ENCODE measurements at places on chromosomes 6 and 20.

DNA sequence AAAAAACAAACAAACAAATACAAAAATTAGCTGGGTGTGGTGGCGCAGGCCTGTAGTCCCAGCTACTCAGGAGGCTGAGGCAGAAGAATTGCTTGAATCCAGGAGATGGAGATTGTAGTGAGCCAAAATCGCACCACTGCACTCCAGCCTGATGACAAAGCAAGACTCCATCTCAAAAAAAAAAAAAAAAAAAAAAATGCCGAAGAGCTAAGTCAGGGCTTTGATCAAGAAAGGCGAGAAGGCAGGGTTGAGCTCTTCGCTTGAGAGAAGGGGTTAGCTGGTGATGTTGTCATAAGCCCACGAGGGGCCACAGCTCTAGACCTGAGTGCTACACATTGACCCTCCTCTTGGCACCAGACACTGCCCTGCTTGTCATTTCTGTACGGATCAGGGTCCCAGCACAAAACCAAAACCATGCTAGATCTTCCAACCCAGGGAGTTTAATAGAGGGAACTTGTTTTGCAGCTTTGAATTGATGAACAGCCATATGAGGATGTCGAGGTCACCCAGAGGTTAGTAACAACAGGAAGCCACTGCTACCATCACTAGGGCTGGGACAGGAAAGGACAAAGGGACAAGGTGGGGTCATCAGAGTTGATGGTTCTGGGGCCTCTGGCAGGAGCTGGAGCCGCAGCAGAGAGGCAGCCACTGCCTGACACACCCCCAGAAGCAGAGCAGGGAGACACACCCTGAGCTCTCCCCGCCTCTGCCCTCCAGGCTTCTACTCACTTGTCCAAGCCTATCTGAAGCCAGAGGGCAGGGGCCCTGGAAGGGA is 122.7 kb downstream of the SNX5 start:
- DNase-seq = no peak

DNA sequence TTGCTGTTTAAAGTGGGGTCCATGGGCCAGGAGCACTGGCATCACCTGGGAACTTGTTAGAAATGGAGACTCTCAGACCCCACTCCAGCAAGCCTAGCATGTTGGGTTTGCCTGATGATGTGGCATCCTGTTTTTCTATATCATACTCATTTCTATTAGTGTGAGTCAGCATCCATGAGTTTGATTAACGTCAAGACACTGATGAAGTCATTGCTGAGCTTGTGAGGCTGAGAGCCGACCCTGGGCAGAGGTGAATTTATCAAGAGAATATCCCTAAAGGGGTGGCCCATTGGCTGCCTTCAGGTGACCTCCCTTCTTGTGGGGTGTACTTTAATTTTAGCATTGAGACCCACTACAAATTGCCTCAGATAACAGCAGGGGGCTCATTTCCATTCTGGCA is 43.4 kb upstream of the RNF144B start:
- DNase-seq = peak; percentile 27

GRCh38 chr20:62624325-62624690 is 18.0 kb upstream of the SLCO4A1 start:
- DNase-seq = no peak

GRCh38 chr6:56652994-56653393 is 10.3 kb upstream of the DST start:
- DNase-seq = no peak

DNA sequence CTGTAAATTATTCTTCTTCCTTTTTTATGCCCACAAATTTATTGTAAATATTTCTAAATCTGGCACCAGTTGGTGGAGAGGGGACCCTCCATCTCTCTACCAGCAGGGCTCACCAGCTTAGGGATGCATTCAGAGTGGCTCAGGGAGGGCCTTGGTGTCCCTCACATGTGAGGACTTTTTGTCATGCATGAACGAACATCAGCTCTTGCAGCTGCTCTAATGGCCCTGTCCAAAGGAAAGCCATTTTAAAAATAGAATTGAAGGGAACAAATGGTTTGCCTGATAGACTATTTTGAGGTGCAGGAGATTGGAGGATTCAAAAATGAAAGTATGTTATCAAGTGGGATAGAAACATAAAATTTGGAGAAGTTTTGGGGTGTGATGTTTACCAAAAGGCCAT is 37.5 kb upstream of the KLHL31 start:
- DNase-seq = no peak

DNA sequence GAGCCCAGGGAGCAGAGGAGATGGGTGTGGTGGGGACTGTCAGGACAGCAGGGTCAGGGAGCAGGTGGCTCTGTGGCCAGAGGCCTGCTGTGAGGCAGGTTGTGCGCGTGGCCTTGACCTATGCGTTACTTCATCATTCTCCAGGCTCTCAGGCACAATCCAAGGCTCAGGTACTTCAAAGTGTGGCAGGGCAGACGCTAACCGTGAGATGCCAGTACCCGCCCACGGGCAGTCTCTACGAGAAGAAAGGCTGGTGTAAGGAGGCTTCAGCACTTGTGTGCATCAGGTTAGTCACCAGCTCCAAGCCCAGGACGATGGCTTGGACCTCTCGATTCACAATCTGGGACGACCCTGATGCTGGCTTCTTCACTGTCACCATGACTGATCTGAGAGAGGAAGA is 535 bp downstream of the NCR2 start:
- DNase-seq = no peak

- DNase-seq = no peak
Measured at GRCh38 chr6:164230259-164230658, 815.7 kb downstream of the QKI start.

DNA sequence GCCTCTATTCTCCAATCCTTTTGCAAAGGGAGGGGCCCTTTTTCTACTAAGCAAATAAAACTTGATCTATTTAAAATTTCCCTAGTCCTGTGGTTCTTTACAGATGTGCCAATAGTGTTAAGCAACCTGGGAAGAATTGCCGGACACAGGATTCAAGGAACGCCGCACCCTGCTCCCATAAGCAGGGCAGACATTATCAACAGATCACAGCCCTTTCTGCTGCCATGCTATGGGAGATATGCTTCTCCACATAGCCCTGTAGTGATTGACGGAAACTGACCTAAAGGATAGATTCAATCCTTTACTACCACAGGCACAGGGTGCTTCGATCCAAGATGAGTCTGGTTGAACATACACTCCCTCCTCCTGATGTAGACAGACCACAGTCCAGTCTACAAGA is 118.4 kb upstream of the TRAF3IP2 start:
- no peak for DNase-seq

GRCh38 chr6:33758815-33759216 is 12.1 kb upstream of the IP6K3 start:
- no peak for DNase-seq

DNA sequence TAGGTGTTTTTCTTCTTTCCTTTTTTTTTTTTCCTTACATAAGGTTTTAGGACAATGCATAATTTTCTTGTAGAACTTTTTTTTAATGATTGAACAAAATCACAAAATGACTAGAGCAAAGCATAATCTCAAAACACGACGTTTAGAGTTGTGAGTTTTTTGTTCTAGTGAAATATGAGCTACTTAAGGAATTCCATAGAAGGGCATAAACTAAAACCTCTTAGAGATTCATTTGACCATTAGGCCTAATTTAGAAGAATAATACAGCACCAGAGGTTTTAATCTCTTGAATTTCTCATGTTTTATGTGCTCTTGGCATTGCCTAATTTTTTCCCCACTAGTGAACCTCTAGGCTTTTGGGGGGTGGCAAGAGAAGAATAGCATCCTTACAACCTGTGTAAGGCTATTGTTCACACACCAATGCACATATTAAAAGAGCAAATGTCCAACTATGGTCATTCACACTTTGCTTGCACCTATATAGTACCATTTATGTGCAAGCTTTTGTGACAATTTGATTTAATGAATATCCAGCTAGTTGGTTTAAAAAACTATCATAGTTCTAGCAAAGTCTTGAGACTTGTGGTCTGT is 44.6 kb downstream of the HMGN3 start:
- no peak for DNase-seq

GRCh38 chr6:163404825-163405265 is 9.7 kb upstream of the QKI start:
- no peak for DNase-seq

DNA sequence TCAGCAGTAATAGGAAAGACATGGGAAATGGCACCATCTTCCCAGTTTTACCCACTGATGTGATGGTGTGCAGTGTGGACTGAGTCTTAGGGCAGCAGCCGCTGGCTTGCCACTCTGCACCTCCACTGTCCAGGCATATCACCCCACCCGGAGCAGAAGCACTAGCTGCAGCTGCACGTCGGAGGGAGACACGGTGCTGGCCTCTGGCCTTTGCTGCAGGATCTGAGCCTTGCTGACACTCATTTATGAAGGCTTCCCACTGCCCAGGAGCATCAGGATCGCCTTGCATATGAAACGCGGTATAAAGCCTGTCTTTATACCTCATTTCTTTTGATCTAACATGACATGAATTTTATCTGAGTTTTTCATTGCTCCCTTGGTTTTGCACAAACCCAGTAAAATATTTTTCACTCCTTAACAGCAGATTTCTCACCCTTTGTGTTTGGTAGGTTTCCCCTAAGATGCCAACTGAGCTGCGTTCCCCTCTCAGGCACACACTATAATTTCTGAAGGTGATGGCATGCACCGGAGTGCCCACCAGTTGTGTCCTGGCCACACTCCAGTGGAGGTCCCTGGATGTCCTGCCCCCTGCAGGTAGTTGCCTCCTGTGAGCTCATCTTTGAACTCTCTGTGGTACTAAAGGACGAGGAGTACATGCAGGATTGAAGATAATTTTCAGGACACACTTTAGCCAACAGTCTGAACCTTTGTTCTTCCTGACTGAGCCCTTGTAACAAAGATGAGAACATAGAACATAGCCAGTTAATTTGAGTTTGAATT is 9.0 kb upstream of the EXOC2 start:
- no peak for DNase-seq

DNA sequence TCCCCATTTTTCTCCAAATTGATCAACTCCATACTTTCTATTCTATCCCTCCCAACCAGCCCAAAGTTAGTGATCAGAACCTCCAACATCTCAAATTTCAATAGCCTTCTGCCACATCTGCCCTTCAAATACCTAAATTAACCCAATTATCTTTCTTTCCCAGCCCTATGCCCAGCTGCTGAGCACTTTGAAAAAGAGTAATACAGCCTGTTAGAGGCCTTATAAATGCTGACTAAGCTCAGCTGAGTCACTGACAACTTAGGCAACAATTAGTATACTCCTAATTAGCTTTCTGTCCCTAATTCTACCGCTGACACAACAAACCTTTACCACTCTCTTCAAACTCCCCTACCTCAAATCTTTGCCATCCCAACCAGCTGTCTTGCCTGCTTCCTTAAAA is 23.5 kb downstream of the RUNX2 start:
- no peak for DNase-seq

DNA sequence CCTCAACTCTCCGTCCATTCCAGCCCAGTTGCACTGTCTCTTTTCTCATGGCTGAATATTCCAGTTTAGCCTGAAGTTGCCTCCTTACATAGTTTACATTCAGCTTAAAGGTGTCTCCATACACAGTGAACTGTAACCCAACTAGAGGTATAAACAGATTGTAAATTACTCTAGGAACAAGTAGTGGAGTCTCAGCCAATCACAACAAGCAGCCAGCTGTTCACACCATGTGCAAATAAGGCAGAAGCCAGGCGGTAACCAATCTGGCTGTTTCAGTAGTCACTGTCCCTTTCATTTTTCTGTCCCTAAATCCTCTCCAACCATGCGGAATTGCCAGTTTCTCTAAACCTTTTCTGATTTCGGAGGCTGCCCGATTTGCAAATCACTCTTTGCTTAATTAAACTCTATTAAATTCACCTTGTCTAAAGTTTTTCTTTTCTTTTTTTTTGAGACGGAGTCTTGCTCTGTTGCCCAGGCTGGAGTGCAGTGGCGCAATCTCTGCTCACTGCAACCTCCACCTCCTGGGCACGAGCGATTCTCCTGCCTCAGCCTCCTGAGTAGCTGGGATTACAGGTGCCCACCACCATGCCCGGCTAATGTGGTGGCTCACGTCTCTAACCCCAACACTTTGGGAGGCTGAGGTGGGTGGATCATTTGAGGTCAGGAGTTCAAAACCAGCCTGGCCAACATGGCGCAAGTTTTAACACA is 37.6 kb upstream of the GFOD1 start:
- DNase-seq = no peak

DNA sequence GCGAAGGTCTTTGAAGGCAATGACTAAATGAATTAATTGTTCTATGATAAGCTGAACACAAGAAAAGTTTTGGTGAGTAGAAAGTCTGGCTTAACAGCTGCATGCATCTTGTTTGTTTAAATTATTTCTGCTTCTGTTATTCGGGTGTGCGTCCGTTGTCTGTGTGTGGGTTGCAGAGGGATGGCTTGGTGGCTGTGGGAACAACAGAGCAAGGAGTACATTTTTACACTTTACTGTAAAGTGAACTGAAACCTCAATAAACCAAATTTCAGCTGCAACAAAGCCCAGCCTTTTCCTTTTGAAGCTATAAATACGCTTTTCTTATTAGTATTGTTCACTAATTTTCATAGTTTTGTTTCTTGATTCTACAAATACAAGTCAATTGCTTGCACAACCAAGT is 3.5 kb upstream of the LAMP5 start:
- DNase-seq = no peak

DNA sequence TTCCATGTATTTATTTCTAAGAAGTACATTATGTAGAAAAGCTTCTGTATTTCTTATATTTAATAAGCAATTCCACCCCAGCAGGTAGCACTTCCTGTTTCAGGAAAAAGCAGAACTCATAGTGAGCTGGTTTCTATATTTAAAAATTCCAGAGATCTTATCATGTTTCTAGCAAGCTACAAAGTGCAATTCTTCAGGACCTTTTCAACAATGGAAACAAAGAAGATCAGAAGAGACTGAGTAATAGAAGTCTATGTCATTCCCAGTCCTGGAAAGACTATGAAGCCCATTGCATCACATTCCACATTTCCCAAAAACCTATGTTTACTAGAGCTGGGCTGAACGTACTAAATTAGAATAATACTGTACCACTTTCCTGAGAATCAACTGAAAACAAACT is 302.6 kb upstream of the NRSN1 start:
- no peak for DNase-seq

DNA sequence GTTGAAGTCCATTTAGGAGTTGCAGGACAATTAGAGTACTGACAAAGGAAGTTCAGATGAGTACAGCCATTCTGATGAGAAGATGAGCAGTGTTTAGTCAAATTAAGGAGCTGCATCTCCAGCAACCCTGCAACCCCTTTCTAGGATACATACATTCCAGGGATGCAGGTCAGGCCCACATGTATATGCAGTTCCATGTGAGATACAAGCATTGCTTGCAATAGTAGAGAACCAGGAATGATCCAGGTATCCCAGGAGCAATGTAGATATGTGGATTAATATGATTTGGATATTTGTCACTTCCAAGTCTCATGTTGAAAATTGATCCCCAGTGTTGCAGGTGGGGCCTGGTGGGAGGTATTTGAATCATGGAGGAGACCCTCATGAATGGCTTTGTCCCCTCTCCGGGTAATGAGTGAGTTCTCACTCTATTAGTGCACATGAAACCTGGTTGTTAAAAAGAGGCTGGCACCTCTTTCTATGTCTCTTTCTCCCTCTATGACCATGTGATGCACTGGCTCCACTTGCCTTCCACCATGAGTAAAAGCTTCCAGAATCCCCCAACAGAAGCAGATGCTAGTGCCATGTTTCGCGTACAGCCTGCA is 6.4 kb downstream of the HLA-DPA1 start:
- DNase-seq = no peak

GRCh38 chr6:130252527-130253237 is 29.9 kb upstream of the SAMD3 start:
- DNase-seq = no peak

- DNase-seq = no peak
Measured at GRCh38 chr6:108742041-108742440, 106.2 kb upstream of the ARMC2 start.
